Stimulated activated CD8-positive, alpha-beta memory T cell treated with anti-CD3 and anti-CD28 coated beads, Interleukin-15, amount 100 ng/mL, for 4 hours (primary cell): ENCODE measurements at places on chromosomes 4 and X.

DNA sequence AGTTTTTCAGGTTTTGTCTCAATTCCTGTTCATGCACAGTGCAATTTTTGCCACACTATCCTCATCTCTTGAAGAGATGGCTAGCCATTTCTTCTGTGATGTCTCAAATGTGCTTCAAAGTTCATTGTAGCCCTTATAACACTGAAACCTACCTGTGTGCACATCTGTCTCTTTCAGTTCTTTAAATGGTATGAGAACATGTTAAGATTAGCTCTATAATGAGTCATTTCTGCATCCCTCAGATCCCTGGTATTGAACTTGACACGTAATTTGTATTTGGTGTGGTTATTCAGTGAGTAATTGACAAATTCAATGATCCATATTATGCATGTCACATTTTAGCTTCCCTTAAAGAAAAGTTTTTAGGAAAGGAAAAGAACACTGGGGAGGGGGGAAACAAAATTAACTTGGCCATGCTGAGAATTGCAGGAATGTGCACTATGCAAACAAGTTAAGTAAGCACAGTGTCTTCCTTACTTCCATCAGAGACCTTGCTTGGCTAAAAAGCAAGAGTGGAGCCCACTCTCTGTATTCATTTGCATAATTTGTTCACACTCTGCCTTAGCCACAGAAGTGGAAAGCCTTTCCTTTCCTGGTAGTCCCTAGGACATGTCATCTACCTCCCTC lies 659.8 kb upstream of the MAGEB2 start:
- no peak for DNase-seq

GRCh38 chrX:152930516-152930915 lies 32.6 kb downstream of the ZNF185 start:
- no peak for DNase-seq

DNA sequence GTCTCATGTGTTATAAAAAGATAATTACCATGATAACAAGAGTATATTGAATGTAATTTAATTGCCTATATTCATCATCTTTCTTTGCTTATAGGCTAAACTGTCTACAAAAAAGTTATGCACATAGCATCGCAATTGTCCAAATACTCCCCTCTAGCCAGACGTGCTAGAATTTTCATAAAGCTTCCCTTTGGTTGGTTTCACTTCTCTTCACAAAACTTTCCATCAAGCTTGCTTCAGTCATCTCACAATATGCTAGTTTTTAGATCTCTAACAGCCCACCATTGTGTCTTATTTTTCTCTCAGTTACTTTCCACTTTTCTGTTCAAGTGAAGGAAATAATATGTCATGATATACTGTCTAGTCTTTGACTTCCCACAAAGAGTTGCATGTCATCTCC lies 448.3 kb upstream of the SPANXN1 start:
- no peak for DNase-seq

- DNase-seq: no peak
Measured at GRCh38 chr4:10180927-10181744, 64.5 kb upstream of the WDR1 start.

DNA sequence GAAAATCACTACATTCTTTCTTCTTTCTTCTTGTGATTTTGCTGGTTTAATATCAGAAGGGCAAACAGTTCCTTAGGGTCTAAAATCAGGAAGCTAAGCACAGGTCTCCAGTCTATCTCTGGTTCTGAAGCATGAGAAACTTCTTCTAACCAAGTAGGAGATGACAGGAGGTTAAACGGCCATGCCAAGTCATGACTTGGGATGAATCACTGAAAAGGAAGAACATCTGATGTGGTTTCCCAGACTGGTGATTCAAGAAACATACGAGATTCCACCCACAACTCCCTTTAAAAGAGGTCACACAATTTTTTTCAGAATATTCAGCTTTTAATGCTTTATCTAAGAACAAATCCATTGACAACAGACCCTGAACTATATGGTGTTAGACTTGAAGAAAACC lies 684.0 kb upstream of the PRKX start:
- DNase-seq: no peak

GRCh38 chr4:180650273-180650672 lies 1592.9 kb upstream of the TENM3 start:
- DNase-seq: no peak

DNA sequence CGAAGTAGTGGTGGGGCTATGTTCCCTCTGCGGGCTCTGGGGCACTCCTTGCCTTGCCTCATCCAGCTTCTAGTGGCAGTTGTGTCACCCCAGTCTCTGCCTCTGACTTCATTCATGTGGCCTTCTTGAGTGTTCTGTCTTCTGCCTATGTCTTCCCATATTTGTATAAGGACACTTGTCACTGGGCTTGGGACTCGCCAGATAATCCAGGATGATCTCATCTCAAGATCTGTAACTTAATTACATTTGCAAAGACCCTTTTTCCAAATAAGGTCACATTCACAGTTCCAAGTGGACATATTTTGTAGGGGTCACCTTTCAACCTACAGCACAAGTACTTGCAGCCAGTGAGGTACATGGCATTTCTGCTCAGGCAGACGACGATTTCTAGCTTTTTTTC lies 30.3 kb upstream of the CLDN24 start:
- DNase-seq: no peak

GRCh38 chr4:19971829-19972228 lies 279.9 kb upstream of the SLIT2 start:
- DNase-seq: no peak

DNA sequence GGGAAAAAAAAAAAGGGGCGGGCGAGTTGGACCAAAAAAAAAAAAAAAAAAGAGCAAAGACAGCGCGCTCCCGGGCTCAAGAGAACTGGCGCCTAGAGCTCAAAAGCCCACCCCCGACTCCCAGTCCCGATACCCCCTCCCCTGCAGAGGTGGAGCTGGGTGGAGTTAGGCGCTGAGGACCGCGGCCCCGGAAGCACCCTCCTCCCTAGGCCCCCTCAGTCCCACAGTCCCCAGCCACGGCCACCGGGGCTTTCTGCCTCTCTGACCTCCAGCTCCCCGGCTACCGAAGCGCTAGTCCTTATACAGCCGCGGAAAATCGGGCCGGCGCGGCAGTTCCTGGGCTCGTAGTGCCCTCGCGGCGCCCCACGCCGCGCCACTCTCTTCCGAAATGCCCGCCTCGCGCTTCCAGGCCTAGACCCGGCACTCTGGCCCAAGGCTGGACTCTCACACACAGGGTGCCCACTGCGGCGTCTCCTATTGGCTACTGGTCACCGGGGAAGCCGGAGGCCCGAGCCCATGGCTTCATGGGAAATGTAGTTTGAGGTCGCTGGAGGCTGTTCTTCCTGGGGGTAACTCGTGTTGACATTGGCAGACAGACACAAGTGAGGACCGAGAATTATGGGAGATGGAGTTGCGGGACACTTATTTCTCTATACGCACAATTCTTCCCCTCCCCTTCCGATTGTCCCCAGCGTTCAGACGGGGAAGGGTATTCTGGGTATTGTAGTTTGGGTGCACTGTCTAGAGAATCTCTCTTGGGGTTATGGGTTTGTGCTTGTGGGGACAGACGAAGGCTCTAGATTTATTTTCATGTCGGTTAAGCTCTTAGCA lies at the start of gene ENOX2:
ENOX2 (minus strand) TSS at position 427 of the 831 bp plus-strand sequence. CDS start 199,993 bp downstream, outside the sequence.
- peak; percentile 59 for DNase-seq

- no peak for DNase-seq
Measured at GRCh38 chr4:830601-831482, 4.9 kb upstream of the CPLX1 start.
